ENCODE measurements at places on chromosomes 1 and 21.

- DNase-seq, result peak; percentile 77
Measured at GRCh38 chr21:37365517-37366481, 774 bp upstream of the DYRK1A start.

DNA sequence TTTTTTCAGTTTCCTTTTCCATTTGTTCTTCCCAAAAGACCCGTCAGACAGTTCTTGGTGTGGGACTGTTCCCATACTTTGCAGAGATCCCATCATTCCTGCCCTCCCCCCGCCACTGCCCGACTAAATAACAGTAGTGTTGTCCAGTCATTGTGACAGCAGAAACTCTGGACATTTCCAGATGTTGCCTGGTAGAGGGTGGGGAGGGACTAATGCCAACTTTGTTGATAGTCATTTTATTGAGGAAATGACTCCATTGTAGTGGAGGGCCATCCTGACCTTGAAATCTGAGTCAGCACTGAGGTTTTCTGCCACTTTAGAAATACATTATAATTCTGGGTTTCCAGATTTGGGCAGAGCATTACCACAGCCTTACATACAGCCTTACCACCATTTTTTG lies 85.4 kb downstream of the CEP350 start:
- DNase-seq, result no peak

DNA sequence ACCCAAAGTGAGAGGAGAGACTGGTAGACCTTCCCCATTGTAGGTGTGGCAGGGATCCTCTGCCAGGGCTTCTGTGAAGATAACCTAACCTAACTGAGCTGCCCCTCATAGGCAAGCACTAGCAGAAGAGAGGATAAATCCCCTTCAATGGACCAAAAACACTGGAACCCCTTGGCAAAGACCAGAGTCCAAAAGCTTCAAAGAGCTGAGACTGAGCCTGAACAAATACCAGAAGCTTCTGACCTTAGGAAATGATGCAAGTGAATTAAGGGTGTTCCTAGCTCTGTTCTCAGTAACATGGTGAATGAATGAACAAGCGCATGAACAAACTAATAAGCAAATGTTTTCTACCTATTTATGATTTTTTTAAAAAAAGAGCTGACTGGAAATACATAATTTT lies 123.2 kb downstream of the RRAGC start:
- no peak for DNase-seq

- DNase-seq, result no peak
Measured at GRCh38 chr1:48688102-48688760, 88.5 kb downstream of the BEND5 start.

GRCh38 chr1:112938210-112938609 lies 17.8 kb downstream of the SLC16A1 start:
- no peak for DNase-seq

- no peak for DNase-seq
Measured at GRCh38 chr1:157292302-157292701, 154.1 kb upstream of the ETV3 start.

GRCh38 chr1:64595871-64596515 lies 126.1 kb downstream of the CACHD1 start:
- DNase-seq, result no peak

- no peak for DNase-seq
Measured at GRCh38 chr21:41754479-41754891, 12.4 kb downstream of the RIPK4 start.

DNA sequence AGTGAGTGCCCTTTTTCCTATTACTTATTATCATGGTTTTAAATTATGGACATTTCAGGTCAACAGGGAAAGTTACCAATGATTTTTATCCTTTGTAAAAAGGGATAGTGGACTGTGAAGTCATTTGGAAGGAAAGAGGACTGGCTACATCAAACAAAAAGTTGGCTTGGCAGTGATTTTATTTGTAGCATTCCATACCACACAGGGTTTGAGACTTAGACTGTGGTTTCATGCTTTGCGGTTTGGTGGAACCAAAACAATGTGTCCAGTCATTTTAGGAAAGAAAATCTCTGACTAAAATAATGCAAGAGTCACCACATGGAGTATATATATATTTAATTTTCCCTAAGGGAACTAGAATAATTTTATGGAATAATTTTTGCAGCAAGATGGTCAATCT lies 239.5 kb downstream of the HMCN1 start:
- DNase-seq, result no peak

GRCh38 chr1:173406783-173407230 lies 70.3 kb upstream of the PRDX6 start:
- no peak for DNase-seq

GRCh38 chr1:56797065-56797685 lies 22.0 kb downstream of the FYB2 start:
- no peak for DNase-seq

Measured in hindlimb muscle (tissue), 1 donor.